Osteocyte (in vitro differentiated cells): ENCODE measurements at places on chromosomes 2 and 18. TPM values are rescaled to one million over a fixed set of nuclear protein-coding genes. Genes with fewer than 3 reads are reported as not detected.

- DNase-seq = peak; percentile 21
Measured at GRCh38 chr2:55169915-55170314, 62.2 kb downstream of the CLHC1 start.

The ATP6V1B1 gene
- total RNA-seq = 6.3 and 6.5 TPM in 2 replicates

GRCh38 chr2:110678457-110679336 lies 834 bp upstream of the BUB1 start:
- no peak for DNase-seq

The ARMC9 gene
- 178 and 204 TPM in 2 replicates for total RNA-seq

The CTLA4 gene
- total RNA-seq = not detected in 2 replicates

The CREG2 gene
- total RNA-seq = not detected in 2 replicates

DNA sequence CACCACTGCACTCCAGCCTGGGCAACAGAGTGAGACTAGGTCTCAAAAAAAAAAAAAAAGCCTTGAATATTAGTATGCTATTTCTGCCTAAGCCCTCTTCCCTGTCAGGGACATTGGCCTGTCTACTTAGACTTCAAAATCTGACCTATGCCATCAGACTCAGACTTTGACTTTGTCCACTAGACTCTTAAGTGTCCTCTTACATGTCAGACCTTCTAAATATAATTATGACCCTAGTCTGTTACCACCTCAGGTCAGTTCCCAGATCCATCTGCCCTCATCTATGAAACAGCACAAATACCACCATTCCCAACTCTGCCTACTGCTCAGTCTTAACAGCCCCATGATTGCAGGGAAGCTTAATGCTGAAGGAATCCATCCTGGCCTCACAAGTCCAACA lies 244.6 kb downstream of the ZEB2 start:
- no peak for DNase-seq

GRCh38 chr2:110198016-110198415 lies 6.8 kb downstream of the NPHP1 start:
- DNase-seq = no peak

GRCh38 chr18:74290021-74290420 lies 1.7 kb downstream of the CYB5A start:
- no peak for DNase-seq

The PROC gene
- total RNA-seq = 1.6 and 2.5 TPM in 2 replicates
